DMS153 (cell line): ENCODE measurements at places on chromosomes 13 and 19.
A peak's percentile ranks its signal among the peaks of the same experiment; 100 is the strongest.

DNA sequence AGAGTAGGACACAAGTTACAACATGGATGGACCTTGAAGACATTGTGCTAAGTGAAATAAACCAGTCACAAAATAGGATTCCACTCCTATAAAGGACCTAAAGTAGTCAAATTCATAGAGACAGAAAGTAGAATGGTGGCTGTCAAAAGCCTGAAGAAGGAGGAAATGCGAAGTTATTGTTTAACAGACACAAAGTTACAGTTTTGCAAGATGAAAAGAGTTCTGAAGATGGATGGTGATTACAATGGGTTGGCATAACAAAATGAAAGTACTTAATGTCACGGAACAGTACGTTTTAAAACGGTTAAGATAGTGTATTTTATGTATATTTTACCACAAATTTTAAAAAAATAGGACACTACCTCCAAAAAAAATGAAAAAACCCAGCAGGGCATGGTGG is 34.8 kb downstream of the FOXO1 start:
- no peak for DNase-seq

- no peak for DNase-seq
Measured at GRCh38 chr13:114058051-114058867, 74.2 kb downstream of the RASA3 start.

DNA sequence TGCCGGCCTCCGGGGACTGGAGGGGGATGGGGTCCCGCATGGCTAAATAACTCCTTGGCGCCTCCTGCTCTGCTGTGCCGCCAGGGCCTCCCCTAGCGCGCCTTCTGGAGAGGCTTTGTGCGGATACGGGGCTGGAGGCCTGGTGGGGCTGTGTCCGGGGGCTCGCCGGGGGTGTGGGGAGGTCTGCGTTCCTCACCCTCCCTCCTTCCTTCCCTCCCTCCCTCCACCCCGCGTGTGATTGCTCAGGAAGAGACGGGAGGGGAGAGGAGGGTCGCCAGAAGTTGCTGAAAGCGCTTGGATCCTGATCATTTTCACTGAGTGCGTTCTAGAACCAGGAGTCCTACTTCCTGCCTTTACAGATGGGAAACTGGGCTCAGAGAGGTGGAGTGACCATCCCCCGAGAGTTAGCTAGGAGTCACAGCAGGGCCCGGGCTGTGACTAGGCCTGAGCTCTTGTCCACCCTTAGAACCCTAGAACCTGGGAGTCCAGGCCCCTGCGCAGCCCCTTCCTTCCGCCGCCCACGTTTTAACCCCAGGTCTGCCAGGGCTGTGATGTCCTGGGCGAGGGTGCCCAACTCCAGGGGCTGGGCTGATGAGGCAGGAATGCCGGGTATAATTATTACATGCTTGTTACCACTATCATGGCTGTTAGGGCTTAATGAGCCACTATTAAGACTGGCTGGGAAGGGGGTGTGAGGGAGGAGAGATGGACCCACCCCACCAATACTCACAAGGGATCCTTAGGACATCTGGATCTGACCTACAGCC is 782 bp upstream of the JUND start:
- no peak for DNase-seq

- no peak for DNase-seq
Measured at GRCh38 chr13:113654591-113655345, 3.2 kb downstream of the ATP4B start.

DNA sequence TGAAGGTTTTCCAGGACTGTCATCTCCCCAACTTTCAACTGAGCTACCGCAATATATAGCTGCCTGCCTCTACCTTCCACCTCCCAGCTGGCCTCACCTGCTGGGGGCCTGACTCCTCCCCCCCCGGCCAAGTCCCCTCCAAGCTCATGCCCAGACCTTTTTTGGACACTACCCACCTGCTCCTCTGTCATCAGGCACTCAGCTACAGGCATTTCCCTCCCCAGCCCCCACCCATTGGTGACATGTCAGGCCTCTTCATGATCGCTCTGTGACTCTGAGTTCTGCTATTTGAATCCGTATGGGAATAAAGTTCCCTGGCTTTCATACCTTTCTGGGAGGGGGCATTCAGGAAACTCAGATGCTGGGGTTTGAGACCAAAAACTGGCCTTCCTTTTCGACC is 1.8 kb downstream of the PRKACA start:
- DNase-seq: no peak

GRCh38 chr19:17348700-17349099 is 11.3 kb downstream of the GTPBP3 start:
- DNase-seq: peak; percentile 61

- DNase-seq: no peak
Measured at GRCh38 chr19:21110183-21110582, 28.2 kb downstream of the ZNF714 start.

GRCh38 chr13:54733639-54734038 is 1705.0 kb downstream of the OLFM4 start:
- DNase-seq: peak; percentile 29

- DNase-seq: no peak
Measured at GRCh38 chr19:48988286-48988685, 4.8 kb downstream of the GYS1 start.

DNA sequence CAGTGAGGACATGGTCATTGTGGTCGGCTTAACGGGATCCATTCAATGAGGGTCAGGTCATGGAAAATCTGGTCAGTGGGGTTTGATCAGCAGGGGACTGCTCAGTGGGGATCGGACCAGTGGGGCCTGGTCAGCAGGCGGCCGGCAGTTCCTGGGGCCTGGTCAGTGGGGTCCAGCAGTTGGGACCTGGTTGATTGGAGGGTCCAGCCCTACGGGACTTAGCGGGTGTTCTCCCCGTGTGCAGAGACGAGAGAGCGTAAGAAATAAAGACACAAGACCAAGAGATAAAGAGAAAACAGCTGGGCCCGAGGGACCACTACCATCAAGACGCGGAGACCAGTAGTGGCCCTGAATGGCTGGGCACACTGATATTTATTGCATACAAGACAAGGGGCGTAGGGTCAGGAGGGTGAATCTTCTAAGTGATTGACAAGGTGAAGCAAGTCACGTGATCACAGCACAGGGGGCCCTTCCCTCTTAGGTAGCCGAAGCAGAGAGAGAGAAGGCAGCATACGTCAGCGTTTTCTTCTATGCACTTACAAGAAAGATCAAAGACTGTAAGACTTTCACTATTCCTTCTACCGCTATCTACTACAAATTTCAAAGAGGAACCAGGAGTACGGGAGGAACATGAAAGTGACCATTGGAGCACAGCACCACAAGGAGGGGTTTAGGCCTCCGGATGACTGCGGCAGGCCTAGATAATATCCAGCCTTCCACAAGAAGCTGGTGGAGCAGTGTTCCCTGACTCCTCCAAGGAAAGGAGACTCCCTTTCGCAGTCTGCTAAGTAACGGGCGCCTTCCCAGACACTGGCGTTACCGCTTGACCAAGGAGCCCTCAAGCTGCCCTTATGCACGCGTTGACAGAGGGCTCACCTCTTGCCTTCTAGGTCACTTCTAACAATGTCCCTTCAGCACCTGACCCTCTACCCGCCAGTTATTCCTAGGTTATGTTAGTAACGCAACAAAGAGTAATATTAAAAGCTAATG is 62.1 kb upstream of the TPM4 start:
- DNase-seq: no peak

GRCh38 chr13:58238972-58239773 is 607.6 kb downstream of the PCDH17 start:
- DNase-seq: no peak

DNA sequence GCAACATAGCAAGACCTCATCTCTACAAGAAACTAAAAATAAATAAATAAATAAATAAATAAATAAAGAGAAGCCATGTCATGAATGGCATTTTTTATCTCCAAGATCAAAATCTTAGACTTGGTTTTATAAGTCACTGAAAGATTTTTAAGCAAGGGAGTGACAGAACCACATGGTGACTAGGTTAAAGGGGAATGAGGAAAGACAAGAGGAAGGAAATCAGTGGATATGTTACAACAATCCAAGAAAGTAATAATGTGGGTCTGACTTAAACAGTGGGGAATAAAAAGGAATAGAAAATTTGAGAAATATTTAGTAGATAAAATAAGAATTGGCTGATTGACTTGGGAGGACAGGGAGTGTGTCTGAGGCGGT is 18.8 kb upstream of the MED4 start:
- no peak for DNase-seq

DNA sequence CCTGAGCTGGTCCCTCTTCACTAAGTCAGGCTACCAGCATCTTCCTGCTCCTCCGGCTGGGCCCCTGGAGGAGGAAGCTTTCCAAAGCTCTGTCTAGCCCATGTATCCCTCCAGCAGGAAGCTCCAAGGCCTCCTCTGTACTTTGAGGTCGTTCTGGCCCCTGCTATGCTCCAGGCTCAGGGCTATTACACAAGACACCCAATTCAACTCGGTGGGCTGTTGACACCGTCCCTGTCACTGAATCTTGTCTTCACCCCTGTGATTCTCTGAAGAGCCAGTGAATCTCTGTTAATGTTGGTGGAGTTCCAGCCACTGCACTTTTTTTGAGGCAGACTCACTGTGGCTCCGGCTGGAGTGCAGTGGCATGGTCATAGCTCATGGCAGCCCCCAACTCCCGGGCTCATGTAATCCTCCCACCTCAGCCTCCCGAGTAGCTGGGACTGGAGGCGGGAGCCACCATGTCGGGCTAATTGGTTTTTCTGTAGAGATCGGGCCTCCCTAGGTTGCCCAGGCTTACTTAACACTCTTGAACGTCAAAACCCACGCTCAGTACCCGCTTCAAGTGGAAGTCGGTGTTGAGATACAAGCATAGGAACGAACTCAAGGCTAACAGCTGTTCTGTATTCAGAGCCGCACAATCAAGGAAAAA is 512 bp upstream of the REX1BD start:
- DNase-seq: no peak

DNA sequence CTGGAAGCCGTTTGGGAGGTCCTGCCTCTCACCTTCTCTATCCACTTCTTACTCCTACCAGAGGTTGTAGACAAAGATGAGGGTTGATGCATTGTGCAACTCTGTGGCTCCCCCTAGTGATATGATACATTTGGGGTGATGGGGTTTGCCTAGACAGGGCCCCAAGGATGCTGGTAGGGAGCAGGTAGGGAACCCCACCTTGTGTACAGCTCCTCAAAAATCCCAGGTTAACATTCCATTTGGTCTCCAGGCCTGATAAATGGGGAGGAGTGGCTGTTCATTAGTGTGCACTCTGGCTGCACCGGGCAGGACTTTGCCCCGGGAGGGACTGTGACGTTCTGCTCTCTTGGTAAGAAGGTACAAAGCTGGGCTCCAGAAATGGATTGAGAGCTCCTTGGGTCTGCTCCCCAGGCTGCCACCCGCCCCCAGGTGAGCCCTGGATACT is 19.2 kb downstream of the SIGLEC8 start:
- DNase-seq: no peak

DNA sequence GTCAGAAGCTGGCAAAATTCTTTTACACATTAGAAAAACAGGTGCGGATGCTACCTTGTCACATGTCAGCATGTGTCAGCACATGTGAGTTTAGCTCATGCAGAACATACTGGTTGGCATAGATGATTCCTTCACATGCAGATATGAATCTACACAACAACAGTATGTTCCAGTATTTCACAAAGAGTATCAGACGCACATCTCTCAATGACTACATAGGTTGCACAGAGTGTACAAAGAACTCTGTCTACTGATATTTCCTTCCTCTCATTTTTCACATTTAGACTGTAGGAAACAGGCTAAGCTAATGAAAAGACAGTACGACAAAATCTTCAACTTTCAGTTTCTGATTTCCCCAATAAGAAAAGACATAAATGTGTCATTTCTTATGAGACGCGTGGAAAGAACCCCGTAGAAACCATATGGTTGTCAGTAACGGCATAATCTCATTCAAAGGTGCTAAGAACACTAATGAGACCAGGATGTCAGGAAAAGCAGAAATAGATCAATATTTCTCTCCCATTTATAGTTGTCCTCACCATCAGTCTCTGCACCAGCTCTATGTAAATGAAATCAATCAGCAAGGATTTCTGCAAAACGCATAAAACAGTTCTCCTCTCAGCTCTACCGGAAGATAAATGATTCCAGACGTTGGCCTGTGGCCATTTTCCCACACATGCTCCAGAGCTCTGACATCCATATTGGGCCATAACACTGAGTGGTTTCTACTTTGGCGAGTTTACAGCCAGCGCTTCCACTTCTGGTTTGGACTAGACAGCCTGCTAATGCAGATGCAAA is 81.2 kb downstream of the STARD13 start:
- no peak for DNase-seq

GRCh38 chr13:80360453-80360800 is 19.5 kb upstream of the SPRY2 start:
- no peak for DNase-seq

- DNase-seq: no peak
Measured at GRCh38 chr19:28409859-28410258, 803.1 kb downstream of the UQCRFS1 start.

DNA sequence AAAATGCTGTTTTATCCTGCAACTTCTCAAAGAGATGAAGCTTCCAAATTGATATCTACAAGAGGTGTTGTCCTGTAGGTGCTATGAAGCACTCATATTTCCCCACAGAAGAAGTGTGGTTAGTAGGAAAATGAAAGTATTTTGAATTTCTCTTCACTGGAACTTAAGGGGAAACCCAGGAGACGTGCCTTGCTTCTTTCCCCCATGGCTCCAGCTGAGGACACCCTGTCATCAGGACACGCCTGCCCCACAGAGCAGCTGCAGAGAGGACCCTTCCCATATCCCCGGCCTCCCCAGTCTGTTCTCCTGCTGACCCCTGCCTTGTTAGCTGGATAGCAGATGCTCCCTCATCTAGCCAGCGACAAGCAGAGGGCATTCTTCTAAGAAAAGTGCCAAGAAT is 371.3 kb downstream of the COG6 start:
- no peak for DNase-seq

- DNase-seq: peak; percentile 12
Measured at GRCh38 chr13:33918199-33918932, 100.4 kb downstream of the RFC3 start.

DNA sequence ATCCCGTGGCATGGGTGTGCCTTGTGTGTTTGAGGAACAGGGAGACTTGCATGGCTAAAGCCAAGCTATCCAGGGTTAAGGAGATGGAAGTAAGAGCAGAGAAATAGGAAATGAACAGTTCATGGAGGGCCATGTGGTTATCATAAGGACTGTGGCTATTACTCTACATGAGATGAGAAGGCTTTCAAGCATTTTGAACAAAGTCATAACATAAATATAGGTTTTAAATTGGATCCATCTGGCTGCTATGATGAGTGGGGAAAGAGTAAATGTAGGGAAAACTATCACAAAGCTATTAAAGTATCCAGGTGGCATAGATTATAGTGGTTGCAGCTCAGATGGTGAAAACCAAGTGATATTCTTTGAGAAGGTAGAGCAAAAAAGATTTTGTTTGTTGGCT is 184.1 kb downstream of the PCDH17 start:
- DNase-seq: no peak

DNA sequence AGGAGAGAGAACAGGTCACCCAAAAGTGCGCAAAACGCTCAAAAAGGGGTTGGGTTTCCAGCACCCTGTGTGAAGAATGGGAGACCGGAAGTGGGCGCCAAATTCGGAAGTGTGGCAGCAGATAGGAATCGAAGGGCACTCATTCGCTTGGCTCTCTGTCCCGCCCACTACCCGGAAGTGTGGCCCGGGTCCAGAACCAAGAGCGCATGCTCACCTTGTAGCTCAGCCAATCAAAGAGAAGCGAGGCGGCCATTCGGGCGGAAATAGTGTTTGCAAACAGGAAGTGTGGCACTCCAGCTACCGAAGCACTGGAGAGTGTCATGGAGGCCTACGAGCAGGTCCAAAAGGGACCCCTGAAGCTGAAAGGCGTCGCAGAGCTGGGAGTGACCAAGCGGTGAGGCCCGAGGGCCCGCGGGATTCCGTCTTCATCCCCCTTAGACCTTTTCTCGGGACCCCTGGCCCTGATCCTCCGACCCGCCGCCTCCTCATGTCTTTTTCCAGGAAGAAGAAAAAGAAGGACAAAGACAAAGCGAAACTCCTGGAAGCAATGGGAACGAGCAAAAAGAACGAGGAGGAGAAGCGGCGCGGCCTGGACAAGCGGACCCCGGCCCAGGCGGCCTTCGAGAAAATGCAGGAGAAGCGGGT is at the start of gene FAM32A:
TSS of gene FAM32A (plus strand) at position 288 of the 645 bp plus-strand sequence. CDS start at position 321, 33 bp downstream.
- DNase-seq: peak; percentile 98
